ENCODE measurements at places on chromosomes 1 and 21.

DNA sequence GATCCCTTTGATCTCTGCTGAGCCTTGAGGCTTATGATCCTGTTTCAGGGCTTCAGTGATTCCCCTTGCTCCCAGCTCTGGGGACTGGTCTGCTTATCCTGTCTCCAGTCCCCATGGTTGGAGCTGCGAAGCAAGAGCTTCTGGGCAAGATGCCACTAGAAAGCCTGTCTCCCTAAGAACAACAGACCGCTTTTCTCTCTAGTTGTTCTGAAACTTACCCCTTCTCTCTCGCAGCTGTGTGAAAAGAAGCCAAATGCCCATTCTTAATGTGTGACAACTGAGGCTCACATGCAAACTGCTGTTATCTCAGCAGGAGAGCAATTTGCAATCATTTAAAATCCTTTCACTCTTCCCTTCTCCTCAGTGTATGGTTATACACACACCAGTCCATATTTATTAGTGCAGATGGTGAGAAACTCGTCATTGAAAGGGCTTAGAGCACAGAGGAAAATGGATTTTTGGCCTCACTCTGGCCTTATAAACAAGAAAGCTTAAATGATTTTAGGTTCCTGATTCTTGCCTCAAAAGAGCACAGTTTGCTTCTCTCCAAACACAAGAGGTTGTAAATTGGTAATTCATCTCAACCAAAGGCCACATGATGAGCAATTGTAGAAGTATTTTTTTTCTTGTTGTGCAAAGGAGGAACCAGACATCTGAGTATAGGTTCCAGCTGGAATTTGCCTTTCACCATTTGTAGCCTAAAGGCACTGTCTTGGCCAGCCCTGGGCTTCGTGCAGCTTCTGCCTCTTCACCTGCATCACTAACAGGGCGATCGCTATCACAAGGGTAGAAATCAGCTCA is 179.2 kb upstream of the LMO4 start:
- DNase-seq = peak; percentile 49

GRCh38 chr21:32372755-32373154 is 20.1 kb downstream of the URB1 start:
- DNase-seq = no peak

DNA sequence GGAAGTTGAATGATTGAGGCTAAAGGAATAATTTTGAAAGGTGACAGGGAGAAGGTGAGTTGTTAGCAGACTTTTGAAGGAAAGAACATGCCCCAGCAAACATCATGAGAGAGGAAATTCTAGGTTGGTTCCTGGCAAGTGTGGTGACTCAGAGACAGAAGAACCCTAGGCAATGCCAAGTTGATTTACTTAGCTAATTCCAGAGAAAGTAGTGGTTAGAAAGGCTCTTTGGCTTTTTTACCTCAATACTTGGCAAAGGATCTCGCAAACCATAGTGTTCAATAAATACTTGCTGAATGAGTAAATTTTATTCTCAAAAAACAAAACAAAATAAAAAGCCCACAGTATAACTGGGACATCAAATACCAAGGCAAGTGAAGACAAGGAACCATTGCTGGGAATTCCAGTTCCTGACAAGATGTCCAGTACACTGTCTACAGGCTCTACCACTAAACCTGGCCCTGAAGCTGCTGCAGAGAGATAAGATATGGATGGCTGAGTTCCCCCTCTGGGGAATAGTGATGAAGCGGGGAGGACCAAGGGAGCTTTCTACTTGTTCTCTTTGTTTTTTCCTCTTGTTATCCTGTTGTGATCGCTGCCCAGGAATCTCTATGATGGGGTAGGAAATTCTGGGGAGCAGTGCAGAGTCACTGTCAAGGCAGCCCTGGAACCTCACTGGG is 48.2 kb downstream of the IL12RB2 start:
- peak; percentile 66 for DNase-seq

DNA sequence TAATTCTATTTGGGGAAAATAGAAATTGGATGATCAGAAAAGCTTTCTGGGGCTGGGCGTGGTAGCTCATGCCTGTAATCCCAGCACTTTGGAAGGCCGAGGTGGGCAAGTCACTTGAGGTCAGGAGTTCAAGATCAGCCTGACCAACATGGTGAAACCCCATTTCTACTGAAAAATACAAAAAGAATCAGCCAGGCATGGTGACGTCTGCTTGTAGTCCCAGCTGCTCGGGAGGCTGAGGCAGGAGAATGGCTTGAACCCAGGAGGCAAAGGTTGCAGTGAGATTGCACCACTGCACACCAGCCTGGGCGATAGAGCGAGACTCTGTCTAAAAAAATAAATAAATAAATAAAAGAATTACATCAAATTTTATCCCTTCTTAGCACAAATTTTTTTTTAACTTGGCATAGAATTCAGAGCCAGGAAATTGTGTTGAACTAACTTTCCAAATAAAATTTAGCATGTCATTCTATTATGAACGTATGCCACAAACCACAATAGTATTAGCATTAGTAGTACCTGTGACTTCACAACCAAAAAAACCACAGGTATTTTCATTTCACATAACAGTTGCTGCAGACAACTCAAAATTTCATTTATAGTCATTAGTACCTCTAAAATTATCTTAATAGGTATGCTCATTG is 4.5 kb upstream of the ANKRD13C start:
- no peak for DNase-seq

DNA sequence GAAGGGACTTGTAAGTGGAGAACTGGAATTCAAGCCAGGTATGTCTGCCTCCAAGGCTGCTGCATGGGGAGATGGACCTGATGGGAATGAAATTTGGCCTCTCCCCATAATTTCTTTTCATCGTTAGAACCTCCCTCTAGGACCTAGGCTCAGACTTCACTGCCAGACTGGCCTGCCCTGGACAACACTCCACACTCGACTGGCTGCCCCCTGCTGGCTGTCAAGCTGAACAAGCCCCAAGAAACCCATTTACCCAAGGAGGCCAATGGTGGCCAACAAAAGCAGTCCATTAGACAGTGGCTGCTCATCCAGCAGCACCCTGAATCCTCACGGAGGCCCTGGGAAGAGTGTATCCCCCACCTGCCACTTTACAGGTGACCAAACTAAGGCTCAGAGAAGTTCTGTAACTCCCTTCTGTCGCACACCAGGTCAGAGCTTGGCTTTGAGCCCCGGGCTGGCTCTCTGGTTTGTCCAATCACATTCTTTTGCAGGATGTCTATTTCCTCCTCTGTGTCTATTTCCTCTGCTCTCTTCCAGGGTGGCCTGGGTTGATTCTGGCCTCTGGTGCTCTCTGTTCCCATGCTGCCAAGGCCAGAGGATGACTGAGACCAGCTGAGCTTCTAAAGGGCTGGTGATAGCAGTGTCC is 3.8 kb downstream of the RNF186 start:
- peak; percentile 78 for DNase-seq

GRCh38 chr1:154626456-154627256 is 18.7 kb upstream of the ADAR start:
- DNase-seq = no peak

- no peak for DNase-seq
Measured at GRCh38 chr1:195876792-195877191, 731.4 kb downstream of the KCNT2 start.

DNA sequence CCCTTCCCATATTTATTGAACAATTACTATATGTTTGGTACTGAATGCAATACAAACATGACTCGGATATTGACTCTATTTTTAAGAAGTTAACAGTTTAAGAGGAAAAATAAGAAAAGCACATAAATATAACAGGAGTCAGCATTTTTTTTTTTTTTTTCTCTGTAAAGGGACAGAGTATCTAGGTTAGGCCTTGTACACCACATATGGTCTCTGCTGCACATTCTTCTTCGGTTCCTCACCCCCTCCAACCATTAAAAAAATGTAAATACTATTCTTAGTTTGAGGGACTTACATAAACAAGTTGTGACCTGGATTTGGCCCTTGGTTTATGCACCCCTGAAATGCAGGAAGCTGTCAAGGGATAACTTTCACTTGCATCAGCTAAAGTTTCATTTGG is 40.4 kb downstream of the PHC2 start:
- DNase-seq = peak; percentile 64

DNA sequence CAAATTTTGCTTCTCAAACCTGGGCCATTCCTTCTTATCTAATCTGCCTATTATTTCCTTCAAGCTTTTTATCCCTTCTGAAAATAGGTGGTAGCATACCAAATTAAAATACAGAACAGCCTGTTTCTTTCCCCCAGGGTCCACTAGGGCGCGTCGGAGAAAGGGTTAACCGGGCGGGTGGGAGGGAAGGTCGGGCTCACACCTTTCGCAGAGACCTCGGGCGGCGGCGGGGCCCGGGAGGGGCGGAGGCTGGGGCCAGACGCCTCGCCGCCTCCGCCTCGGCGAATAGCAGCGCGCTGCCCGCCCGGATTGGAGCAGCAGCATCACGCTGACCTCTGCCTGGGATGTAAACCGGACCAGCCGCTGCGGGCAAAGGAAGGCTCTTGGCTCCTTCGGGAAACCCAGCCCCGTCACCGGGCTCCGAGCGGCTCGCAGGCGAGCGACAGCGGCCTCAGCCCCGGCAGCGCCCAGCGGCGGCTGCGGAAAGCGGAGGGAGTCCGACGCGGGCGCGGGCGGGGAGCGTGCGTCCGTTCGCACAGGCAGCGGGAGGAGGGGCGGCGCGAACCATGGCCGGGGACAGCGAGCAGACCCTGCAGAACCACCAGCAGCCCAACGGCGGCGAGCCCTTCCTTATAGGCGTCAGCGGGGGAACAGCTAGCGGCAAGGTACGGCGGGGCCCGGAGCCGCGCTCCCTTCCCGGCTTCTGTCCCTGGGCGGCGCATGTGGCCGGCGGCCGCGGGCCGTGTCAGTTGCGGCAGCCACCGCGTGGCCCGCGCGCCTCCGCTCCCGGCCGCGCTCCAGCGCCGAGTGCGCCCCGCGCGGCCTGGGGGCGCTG is at the start of gene UCK2:
TSS of gene UCK2 (plus strand) at position 347 of the 835 bp plus-strand sequence. CDS start at position 567, 220 bp downstream.
- DNase-seq = peak; percentile 94

DNA sequence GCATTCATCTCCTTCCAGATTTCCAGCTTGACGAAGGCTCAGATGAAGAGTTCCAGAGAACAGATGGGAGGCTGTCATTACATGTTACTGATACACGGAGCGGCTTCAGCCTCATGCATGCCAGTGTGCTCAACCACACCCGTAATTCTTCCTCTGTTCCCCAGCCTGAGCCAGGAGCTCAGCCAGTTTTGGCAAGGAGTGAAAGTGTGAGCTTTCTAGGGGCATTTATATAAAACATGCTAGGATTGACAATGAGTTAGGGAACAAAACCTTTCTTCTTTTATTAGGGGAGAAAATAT is 290.4 kb upstream of the PLXNA2 start:
- DNase-seq = no peak

DNA sequence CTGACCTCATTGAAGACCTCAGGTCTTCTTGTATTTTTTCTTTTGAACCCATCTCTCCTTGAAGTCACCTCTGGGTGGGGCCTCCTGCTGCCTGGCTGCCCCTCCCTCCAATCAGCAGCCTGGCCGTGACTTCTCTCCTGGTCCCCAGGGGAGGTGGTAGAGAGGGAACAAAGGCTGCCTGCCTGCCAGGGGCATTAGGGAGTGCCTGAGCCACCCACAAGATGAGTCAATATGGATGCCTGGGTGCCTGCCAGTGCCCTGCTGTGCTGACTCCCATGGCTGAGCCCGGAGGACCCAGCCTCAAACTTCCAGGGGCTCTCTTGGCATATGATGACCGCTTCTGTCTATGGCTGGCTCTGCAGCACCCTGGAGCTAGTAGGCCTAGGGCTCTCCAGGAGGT is 5.3 kb upstream of the CDCP2 start:
- no peak for DNase-seq

- DNase-seq = no peak
Measured at GRCh38 chr1:17218939-17219338, 14.0 kb downstream of the PADI1 start.

- no peak for DNase-seq
Measured at GRCh38 chr21:38356883-38357625, 100.3 kb downstream of the KCNJ15 start.

GRCh38 chr1:164667600-164667999 is 108.6 kb downstream of the PBX1 start:
- DNase-seq = no peak

DNA sequence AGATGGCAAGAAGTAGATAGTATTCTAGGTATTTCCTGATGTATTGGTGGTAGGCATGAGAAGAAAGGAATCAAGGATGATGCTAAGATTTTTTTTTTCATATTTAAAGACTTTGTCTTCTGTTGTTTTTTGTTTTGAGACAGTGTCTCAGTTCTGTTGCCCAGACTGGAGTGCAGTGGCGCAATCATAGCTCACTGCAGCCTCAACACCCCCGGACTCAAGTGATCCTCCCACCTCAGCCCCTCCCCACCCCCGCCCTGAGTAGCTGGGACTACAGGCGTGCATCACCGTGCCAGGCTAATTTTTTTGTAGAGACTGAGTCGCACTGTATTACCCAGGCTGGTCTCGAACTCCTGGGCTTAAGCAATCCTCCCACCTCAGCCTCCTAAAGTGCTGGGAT is 2.8 kb upstream of the CAPZB start:
- DNase-seq = no peak

DNA sequence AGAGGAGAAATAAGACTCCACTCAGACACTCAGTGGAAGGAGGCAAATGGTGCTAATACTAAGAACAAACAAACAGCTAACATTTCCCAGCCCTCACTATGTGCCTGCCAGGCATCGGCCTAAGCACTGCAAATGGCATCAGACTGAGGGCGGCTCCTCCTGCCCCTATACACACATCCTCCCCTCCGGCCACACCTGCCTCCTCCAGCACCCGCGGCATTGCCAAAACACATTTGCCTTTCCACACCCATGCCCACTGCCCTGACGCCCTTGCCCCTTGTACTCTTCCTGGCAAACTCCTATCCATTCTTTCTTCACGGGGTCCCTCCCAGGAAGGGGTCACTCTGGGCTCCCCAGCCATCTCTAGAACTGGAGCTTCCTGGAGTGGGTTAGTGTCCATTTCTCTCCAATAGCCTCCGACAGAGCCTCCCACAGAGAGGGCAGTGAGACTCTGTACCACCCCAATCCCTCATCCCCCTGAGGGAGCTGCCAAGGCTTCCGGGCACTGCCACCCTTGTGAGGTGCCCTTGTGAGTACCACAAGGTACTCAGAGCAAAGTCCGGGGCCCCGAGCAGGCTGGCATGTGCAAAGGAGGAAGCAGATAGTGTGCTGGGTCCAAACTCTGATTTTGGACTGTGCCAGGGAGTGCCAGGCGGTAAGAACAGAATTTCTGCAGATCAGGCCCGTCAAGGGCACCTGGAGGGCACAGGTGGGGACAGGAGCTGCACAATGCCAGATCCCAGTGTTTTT is 959 bp downstream of the AKR7A3 start:
- DNase-seq = no peak

DNA sequence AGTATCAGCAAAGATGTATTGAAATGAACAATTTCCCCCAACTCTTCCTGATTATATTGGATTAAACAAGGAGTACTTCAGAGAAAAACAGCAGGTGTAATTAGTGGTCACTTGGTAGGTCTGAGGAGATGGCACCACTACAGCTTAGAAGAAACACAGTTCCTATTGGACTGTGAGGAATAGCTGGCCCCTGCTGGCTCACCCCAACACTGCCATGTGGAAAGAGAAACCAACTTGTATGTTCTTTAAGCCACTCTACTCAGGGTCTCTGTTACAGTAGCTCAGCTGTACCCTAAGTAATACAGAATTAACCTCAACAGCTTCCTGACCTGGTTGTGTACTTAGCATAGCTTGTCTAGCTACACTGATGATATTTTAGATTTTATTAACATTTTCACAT is 26.5 kb upstream of the MTR start:
- DNase-seq = no peak

GRCh38 chr1:111814642-111815041 is 58.9 kb downstream of the DDX20 start:
- DNase-seq = no peak

- DNase-seq = no peak
Measured at GRCh38 chr21:39924577-39925308, 57.5 kb downstream of the PCP4 start.

GRCh38 chr1:225658041-225658440 is 5.1 kb upstream of the ENAH start:
- DNase-seq = no peak

- DNase-seq = no peak
Measured at GRCh38 chr1:210815641-210816550, 318.1 kb downstream of the KCNH1 start.
